IPS DF 6.9 (cell line): ENCODE measurements at places on chromosomes 13 and 19.

GRCh38 chr19:50912727-50913716 is 1.8 kb upstream of the KLK4 start:
- DNase-seq, result no peak

GRCh38 chr19:22607653-22608430 is 26.3 kb upstream of the ZNF492 start:
- DNase-seq, result no peak

GRCh38 chr19:8074501-8074900 is 21.9 kb downstream of the CCL25 start:
- no peak for DNase-seq

DNA sequence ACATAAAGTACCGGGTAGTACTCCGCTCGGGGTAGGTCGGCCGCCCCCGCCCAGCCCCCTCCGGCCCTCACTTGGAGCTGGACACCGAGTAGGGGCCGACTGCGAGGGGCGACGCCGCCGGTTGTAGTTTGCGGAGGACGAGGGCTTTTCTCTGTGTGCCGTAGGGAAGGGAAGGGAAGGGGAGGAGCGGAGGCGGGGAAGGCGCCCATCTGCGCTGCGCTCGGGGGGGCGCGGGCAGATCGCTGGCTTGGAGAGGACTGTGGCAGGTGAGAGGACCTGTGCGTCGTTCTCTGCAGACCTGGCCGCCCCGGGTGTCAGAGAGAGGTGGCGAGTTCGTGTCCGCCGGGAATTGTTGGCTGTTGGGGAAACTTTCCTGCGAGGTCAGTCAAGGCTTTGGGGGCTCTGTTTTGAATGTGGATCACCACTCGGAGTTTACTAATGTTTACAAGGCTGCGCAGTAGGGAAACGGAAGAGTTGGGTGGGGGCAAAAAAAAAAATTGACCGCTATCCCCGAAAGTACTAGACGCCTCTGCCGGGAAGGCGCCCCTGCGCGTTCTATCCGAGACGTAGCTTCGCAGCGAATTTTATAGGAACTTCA is 1.4 kb downstream of the ING1 start:
- DNase-seq, result no peak

- DNase-seq, result no peak
Observed at GRCh38 chr19:46134527-46134926, 10.0 kb upstream of the IGFL3 start.

GRCh38 chr19:15417699-15418098 is 1.1 kb downstream of the AKAP8L start:
- DNase-seq, result no peak

- DNase-seq, result no peak
Observed at GRCh38 chr19:6095760-6096159, 14.5 kb downstream of the RFX2 start.

DNA sequence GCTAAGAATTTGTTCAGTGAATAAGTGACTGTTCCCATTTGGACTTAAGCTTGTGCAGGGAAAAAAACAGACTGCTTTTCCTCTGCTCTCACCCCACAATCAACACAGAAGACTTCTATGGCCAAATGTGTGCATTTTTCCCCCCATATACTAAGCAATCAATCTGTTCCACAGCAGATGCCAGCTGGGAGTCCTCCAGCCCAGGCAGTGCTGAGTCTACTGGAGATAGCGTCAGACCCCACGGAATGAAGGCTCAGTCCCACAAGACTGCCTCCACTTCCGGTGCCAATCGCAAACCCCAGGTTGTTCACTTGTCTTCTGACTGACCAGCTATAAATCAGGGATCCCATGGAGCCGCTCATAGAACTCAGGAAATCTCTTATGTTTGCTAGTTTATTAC is 69.5 kb upstream of the ANKRD10 start:
- no peak for DNase-seq

GRCh38 chr13:54989418-54989817 is 1960.8 kb downstream of the OLFM4 start:
- no peak for DNase-seq

DNA sequence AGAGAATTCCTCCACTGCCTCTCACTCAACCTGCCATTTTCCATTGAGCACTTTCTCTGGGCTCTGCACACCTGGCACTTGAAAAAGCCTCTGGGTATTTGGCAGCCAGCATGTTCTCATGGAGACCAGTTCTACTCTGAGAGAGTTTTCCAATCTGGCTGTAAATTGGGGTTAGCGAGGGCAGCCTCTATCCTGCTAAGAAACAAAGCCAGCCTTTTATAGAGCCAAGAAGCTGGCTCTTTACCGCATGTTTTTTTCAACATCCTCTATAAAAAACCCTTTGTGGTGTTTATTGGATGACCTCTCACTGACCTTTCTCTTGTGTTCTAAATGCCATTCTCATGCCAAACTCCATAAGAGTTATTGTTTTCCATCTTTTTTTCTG is 52.6 kb upstream of the RCBTB2 start:
- no peak for DNase-seq
